ENCODE measurements at places on chromosomes 2 and 18. TPM values are rescaled to one million over a fixed set of nuclear protein-coding genes. Genes with fewer than 3 reads are reported as not detected.

ZCCHC2 gene
- total RNA-seq: 3.1 TPM

CIB4 gene
- total RNA-seq: not detected

SCN7A gene
- not detected for total RNA-seq

DNA sequence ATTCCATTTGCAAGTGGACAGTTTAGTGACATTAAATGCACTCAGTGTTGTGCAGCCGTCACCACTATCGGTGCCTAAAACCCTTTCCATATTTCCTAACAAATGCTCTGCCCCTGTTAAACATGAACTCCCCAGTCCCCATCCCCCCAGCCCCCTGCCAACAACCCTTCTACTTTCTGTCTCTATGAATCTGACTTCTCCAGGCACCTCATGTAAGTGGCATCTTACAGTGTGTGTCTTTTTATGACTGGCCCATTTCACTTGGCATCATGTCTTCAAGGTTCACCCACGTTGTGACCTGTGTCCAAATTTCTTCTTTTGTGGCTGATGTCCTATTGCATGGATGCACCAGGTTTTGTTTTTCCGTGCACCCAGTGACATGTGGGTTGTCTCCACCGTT, 140.9 kb upstream of the GPC1 start:
- no peak for DNase-seq

DNA sequence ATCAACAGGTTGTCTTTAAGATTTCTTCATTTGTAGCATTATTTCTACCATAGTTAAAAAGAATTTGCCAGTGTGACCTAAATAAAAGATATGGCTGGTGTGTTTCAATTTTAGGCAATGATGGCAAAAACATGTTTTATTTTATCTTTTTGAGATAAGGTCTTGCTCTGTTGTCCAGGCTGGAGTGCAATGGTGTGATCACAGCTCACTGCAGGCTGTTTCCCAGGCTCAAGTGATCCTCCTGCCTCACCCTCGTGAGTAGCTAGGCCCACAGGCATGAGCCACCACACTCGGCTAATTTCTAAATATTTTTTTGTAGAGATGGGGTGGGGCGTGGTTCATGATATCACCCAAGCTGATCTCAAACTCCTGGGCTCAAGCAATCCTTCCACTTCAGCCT, 47.0 kb upstream of the COBLL1 start:
- no peak for DNase-seq

CHST9 gene
- total RNA-seq: 0.06 TPM

Measured in Daoy (cell line).